Left cardiac atrium (tissue), 4 donors: ENCODE measurements at places on chromosomes 11 and 22.

GRCh38 chr11:35179466-35180135, 40.6 kb downstream of the CD44 start:
- no peak for DNase-seq

- DNase-seq = no peak
Measured at GRCh38 chr22:45224331-45224730, 16.4 kb downstream of the KIAA0930 start.

GRCh38 chr11:128453444-128454336, 133.7 kb downstream of the ETS1 start:
- DNase-seq = peak; percentile 76

- peak; percentile 24 for DNase-seq
Measured at GRCh38 chr11:121024989-121025388, 1.1 kb downstream of the TBCEL start.

- no peak for DNase-seq
Measured at GRCh38 chr22:17627961-17628405, 566 bp downstream of the ATP6V1E1 start.

GRCh38 chr22:19929586-19930550, 11.7 kb upstream of the COMT start:
- no peak for DNase-seq

GRCh38 chr22:19109198-19110063, 12.8 kb downstream of the DGCR2 start:
- DNase-seq = no peak

- DNase-seq = no peak
Measured at GRCh38 chr22:29093030-29093429, 20.2 kb downstream of the KREMEN1 start.

DNA sequence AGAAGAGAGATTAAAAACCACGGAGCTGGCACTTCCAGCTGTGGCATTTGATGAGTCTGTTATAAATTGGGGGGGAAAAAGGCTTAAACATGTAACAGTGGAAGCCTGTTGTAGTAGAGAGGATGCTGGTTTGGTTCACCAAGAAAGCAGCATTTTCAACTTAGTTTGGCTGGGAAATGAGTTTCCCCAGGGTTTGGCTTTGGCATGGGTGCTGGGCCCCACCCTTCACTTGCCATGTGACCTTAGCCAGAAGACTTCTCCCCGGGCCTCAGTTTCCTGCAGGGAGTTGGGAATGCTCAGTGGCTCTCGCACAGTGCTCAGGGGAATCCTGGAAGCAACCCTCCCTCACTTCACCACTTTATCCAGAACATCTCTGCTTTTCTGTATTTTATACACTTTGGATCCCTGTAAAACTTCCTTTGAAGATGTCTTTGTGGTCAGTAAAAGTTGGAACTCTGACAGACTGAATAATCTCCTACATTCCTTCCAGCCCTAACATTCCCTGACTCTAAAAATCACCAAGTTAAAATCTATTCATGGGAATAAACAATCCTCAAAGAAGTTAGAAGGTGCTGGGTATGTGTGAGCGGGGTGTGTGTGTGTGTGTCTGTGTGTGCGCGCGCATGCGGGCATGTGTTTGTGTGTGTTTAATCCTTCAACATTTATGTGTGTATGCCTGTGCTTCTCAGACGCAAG, 166.0 kb downstream of the TENM4 start:
- DNase-seq = no peak

- no peak for DNase-seq
Measured at GRCh38 chr11:79939111-79939510, 498.3 kb upstream of the TENM4 start.

- DNase-seq = no peak
Measured at GRCh38 chr11:126474220-126474619, 118.7 kb downstream of the ST3GAL4 start.

DNA sequence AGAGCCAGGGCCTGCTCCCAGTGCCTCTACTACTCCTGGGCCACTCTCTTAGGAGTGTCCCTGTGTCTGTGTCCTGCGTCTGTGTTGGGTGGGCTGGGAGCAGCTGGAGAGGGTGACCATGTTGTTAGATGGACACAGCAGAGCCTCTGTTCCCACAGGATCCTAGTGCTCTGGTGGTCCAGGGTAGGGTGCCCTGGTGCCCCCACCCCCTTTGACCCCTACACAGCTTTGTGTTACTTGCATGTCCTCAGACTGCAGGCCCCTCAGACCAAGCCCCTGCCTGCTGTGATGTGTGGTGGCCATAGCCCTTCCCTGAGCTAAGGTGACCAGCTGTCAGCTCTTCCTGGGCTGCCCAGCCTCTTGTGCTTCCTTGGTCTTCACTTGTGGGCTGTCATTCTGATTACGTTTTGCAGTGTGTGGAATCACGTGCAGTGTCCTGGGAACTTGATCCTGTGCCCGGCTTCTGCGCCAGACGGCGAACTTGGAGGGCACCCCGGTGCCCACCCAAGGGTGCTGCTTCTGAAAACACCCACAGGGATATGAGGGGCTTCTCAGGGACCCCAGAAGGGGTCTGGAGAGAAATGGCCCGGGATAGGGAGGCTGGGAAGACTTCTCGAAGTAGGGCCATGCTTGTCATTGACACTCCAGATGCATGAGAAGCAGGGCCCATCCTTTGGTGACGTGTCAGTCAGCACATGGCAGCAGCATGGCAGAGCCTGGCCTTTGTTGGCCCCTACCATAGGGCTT, 1.5 kb downstream of the TANGO2 start:
- no peak for DNase-seq

GRCh38 chr11:2570841-2571597, 126.2 kb downstream of the KCNQ1 start:
- DNase-seq = no peak

GRCh38 chr11:71327156-71328085, 75.0 kb upstream of the SHANK2 start:
- DNase-seq = no peak

GRCh38 chr11:102430158-102430836, 22.3 kb downstream of the TMEM123 start:
- no peak for DNase-seq

- DNase-seq = peak; percentile 37
Measured at GRCh38 chr11:35419184-35419829, at the start of gene SLC1A2. SLC1A2 (minus strand) TSS chr11:35419558; CDS start chr11:35418966, 592 bp downstream.

GRCh38 chr22:23913306-23913660, 19.1 kb downstream of the MIF start:
- DNase-seq = no peak

- no peak for DNase-seq
Measured at GRCh38 chr11:110438017-110438416, 8.3 kb downstream of the FDX1 start.

DNA sequence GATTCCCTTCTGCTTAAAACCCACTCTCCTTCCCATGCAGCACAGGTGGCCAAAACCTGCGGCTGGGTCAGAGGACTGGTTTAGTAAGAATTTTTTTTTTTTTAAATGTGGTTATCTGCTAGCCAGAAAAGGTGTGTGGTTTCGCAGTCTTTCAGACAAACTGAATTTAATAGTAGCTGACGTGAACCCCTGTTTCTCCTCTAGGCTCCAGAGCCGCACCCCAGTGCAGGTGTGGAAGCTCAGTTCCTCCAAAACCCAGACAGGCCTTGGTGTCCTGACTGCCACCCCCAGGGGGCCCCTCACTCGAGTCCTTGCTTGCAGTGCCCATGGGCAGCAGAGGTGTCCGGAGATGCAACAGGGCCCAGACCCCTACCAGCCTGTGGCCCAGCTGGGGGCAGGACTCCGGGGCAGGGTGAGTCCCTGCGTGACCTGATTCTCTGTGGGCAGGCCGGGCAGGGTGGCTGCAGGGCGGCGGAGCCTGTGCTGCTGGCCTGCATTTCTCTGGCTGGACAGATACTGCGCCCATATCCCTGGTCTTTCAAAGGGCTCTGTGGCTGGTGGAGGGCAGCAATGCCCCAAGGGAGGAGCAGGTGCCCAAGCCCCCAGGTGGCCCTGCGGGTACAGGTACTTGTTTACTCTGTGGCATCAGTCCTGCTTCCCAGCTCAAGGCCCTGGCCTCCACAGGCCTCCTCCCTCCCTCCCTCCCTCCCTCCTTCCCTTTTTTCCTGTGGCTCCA, 15.2 kb downstream of the KCNQ1 start:
- DNase-seq = no peak

DNA sequence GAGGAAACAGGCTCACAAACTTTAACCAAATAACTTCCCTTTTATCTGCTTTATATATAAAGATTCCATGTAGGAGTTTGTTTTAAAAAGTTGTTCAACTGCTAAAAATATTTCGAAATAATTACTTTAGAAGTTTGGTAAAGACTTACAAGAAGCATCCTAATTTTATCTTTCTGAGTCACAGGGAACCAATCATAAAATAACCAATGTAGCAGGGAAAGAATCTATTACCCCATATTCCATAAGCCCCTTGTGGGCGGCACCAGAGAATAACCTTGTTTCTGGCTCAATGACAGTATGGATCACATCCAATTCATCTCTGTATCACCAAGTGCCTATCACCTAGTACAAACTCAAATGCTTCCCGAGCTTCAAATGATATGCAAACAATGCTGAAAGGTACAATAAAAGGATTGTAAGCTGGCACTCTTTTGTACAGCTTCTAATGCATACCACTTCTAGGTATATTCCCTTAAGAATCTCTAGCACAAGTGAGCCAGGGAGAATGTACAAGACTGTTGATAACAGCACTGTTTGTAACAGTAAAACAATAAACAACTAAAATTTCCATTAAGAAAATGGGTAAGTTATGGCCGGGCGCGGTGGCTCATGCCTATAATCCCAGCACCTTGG, 158.4 kb downstream of the ATG16L2 start:
- DNase-seq = no peak

- DNase-seq = no peak
Measured at GRCh38 chr11:113059548-113059947, 98.3 kb downstream of the NCAM1 start.

DNA sequence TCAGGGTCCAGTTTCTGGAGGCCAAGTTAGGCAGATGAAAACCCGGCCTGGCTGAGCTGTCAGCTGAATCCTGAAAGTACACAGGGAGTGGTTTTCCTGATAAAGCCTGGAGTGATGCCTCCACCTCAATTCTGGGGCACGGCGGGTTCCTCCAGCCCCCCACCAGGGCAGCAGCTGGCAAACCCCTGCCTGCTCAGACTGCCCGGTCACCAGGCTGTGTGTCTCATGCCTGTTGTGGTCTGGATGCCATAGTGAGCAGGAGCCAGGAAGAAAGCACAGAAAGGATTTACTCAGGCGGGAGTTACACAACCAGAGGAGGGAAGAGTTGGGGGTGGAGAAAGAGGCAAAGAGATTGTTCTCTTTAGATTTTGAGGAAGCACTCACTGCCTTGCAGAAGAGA, 119.9 kb upstream of the RASSF10 start:
- DNase-seq = peak; percentile 46

DNA sequence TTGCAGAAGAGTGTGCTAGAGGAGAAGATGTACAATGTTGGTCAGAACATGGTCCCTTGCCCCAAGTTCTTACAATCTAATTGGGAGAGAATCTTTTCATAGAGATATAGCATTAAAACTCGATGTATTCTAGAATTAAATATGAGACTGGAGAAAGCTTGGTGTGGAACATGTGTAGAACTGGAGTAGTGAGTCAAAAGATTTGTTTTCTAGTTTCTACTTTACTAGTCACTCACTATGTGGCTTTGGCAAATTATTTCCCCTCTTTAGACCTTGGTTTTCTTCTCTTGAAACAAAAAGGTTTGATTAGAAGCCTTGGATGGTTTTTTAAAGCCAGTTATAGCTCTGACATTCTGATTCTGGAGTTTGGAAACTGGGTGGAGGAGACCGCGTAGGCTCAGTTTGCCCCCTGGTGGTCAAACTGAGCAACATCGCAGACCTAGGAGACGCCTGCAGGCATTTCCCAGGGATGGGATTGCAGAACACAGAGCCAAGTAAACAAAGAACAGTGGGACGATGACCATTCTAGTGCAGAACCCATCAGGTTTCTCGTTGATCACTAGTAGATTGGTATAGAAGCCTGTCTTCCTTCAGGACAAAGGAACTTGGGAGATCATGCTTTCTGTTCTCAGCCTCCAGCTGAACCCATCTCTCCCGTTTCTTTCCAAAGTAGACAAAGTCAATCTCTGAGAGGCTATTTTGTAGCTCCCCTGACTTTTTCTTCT, 8.5 kb upstream of the CHRDL2 start:
- DNase-seq = peak; percentile 48

- no peak for DNase-seq
Measured at GRCh38 chr11:7154881-7155361, 66.1 kb downstream of the RBMXL2 start.

- DNase-seq = no peak
Measured at GRCh38 chr22:46537946-46538813, 760 bp upstream of the CELSR1 start.

GRCh38 chr22:46763051-46763705, 728 bp downstream of the TBC1D22A start:
- DNase-seq = no peak

DNA sequence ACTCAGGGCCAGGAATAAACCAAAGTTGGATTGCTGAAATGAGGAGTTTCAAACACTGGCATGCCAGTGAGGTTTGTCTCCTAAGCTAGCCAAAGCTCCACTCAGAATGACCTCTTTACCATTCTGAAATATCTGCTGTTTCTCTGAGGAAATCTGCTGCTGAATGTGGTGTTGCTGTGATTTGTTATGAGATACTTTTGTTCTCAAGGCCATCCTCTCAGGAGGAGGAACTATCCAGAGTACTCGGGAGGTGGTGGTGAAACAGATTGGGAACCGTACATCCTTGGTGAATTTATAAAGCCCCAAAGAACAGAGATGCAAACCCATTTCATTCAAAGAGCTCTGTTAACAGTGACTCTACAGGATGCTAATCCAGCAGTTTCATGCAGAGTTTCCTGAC, 50.5 kb downstream of the BDNF start:
- no peak for DNase-seq

DNA sequence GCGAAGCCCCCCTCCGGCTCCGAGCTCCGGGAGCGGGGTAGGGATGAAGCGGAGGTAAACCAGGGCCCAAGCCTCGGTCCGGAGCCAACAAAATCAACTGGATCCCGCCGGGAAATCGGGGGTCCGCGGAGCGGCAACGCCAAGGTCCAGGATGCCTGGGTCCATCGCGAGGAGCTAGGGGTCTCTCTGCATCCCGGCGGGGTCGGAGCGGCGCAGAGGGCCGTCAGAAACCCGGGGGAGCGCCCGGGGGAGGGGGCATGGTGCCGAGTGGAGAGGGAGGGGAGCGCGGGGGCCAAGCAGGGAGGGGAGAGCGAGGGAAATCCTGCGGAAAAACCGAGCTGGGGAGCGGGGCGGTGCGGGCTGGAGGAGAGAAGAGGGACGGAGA, 51.8 kb downstream of the SLC22A12 start:
- DNase-seq = no peak

DNA sequence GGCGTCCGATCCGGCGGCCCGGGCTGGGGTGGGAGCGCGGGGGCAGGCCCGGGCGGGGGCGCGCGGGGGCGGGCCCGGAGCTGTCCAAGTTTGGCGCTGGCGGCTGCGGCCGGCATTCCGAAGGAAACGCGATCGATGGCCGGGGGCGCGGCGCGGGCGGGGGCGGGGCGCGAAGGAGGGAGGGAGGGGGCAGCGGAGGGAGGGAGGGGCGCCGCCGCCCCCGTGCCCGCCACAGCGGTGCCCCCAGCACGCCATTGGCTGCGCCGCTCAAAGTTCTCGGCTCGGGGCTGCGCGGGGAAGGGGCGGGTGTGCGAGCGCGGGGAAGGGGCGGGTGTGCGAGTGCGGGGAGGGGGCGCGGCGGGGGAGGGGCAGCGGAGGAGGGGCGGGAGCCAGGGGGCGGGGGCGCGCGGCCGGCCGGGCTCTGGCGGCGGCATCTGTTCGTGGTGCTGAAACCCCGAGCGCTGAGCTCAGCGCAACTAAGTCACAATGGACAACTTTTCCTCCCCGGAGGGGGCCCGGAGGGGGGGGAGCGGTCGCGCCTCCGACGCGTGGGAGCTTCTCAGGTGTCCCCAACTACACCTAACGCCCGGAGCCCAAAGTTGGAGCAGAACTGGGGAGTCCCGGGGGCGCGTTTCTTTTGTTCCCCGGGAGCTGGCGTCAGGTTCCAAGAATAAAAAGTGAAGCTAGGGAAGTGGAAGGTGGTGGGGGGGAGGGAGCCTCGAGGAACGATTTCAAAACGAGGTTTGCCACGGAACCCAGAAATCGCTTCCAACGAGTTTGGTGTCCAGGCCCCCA, 2.2 kb downstream of the PHF21B start:
- peak; percentile 54 for DNase-seq
